ENCODE measurements at places on chromosomes 2 and 18.

DNA sequence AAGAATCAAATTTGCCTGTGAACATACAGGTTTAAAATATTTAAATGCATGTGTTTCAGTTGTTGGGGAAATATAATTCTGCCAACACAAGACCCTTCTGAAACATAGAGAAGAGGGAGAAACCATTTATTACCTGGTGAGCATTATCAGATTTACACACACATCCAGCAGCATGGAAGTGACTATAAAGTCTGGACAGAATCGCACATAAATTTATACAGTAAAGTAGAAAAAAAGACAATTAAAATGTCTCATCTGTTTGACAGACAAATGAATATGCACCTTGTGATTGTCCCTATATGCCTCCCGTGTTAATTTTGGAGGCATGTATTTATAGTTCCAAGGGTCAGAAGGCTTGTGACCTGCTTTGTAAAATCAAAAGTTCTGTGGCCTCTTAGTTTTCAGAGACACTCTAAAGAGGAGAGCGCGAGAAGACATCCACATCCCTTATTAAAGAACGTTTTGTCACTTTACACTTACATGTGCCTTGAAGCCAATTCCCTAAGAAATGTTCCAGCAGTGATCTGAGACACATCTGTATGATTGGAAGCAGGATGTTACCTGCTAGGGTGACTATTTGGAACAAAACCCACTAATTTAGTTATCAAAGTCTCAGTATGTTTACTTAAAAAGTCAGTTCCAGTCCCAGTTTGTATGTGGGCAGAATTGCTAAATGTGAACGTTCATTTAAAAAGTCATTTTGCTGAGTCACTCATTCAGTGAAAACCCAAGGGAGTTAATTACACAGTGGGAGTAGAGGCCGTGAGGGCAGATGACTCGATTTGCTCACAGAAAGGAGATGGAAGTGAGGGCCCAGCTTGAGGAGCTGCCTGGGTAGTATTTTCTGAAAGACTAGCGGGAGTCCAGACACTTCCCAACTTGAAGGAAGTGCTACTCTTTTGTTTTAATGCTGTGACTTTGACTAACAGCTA lies 527.6 kb upstream of the MEX3C start:
- DNase-seq, result no peak

GRCh38 chr2:144703852-144704708 lies 184.2 kb upstream of the ZEB2 start:
- no peak for DNase-seq

DNA sequence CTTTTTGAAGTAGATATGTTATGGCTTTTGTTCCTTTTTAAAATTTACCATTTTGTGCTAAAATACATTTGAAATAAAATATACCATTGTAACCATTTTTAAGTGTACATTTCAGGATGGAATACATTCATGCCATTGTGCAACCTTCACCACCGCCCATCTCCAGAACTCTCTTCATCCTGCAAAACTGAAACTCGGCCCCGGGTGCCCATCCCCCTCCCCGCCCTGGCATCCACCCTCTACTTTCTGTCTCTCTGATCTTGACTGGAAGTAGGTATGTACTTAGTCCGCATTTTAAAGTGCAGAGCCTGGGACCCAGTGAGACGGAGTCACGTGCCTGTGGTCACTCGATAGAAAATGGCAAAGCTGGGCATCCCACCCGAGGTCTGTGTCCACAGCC lies 45.6 kb downstream of the DIPK1C start:
- DNase-seq, result no peak

DNA sequence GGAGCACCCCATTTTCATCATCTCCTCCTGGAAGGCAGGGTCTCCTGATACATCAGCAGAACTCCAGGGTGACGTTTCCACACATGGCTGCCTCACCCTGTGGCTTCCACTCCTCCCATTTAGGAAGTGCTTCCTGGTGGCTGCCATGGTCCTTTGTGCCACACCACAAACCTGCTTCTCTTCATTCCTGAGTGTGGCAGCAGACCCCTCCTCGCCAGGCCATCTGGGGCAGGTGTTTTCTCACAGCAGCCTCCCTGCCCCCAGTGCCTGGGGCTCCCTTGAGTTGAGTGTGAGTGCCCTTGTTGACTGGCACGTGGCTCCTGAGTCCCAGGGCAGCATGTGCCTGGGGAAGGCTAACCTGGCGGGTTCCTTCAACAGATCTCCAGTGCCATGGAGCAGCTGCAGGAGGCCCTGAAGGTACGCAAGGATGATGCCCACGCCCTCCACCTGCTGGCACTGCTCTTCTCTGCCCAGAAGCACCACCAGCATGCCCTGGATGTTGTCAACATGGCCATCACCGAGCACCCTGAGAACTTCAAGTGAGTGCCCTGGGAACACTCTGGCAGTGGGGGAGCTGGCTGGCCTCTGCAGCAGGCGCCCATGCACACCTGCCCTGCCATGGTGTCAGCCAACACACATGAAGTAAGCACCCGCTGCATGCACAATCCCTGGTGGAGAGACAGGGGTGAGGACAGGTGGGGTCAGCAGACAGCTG lies 113.4 kb upstream of the MCFD2 start:
- DNase-seq, result no peak

- no peak for DNase-seq
Measured at GRCh38 chr2:211503856-211504255, 947.5 kb downstream of the CPS1 start.

All from NCI-H1930 (cell line).